ENCODE measurements at places on chromosomes 13 and 19. TPM values are rescaled to one million over a fixed set of nuclear protein-coding genes. Genes with fewer than 3 reads are reported as not detected.

ATG4D gene
- total RNA-seq: 14.9 TPM

FXYD3 gene
- not detected for total RNA-seq

NRTN gene
- total RNA-seq: 0.51 TPM

CGB1 gene
- total RNA-seq: not detected

ANKRD24 gene
- 2.3 TPM for total RNA-seq

PCSK4 gene
- total RNA-seq: 1.5 TPM

ZNF829 gene
- total RNA-seq: 2.8 TPM

Data from fibroblast of lung (primary cell).